ENCODE measurements at places on chromosomes 4 and X.

DNA sequence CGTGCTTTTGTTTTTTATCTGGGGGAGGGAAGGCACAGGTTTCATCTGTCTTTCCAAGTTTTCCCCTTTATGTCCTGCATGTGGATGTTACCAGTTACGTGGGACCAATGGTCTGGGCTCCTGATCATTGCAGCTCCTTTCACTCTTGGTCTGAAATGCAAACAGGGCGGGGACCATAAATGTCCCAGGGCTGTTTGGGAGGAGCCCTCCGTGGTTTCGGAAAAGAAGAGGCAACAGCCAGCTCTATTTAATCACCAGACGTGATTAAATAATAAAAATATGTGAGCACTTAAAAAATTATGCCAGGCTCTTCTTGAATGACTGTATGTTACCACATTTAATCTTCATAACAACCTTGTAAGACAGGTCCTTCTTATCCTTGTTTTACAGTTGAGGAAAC is 30.8 kb upstream of the C1GALT1C1 start:
- DNase-seq, result no peak

DNA sequence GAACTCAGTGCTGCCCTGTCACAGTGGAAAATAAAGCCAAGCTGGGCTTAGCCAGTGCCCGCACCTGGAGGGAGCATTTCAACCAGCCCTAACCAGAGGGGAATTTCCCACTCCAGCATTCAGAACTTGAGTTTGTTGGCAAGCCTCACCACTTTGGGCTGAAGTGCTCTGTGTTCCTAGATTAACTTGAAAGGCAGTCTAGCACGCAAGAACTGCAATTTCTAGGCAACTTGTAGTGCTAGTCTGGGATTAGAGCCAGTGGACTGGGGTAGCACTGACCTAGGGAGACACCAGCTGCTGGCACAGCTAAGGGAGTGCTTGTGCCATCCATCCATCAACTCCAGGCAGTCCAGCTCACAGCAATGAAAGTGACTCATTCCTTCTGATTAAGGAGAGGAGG is 1060.6 kb upstream of the GRID2 start:
- DNase-seq, result no peak

DNA sequence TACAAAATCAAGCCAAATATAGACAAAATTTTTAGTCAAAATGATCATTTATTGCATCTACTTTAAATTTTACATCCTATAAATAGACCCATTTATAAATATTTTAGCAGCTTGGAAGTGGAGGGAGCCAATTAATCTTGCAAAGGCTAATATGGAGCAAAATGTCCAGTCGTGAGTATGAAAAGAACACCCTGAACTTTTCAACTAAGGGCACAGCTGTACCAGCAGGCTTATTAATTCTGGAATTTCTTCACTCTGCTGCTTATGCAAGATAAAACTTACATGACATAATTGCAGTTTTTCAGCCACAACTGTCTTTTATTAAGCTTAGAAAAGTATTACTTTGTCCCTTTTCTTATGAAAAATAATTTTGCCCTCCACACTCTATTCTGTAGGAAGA is 22.9 kb upstream of the USP53 start:
- DNase-seq, result peak; percentile 37

DNA sequence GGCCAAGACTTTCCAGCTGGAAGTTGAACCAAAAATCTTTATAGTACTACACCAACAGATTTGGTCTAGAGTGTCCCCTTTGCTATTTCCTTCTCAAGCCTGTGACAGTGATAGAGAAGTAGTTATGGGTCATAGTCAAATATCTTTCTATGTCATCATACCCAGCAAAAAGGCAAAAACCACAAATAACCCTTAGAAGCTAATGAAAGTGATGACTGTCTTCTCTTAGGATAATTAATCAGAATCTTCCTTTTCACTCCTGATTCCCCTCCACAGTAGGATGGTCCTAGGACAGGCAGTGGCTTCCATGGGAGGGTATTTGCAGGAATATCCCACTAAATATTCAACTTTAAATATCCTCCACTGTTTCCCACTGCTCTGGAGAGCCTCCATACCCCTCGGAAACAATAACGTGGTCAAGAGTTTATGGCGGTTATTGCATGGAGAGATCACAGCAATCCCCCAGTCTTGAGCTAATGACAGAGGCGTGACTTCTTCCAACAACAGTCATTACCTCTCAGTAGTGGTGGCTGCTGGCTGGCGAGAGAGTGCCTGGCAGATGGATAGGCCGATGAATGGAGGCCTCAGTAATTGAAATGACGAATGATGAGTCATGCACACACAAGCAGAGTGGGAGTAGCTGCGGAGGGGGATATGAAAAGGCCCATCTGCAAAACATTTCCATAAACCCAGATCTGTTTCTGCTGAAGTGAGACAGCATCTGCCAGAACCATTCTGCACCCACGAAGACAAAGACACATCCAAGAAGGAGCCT is 154.9 kb downstream of the STK32B start:
- no peak for DNase-seq

DNA sequence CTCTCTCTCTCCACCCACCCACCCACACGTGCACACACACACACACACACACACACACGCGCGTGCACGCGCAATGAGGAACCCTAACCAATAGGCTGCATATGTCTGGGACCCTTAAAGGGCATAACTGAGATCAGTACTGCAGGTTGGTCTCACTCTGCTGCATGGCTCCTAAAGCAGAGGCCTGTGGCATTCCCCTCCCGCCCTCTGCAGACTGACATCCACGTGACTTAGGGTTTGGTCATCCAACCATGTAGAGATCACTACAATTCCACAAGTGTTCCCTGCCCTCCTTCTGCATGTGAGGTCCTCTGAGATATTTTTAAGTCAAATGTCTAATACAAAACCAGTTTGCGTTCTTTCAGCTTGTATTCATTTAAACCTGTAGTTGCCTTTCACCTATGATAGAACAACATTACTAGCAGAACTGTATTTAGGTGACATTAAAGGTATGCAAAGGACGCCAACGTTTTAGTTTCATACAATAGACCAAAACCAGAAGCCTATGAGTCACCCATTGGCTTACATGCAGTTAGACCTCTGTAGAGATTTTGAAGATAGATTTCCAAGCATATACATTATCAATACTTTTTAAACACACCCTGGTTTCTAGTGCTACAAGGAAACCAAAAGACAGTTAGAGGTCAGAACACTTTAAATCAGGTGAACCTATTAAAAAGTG is 10.1 kb downstream of the XAGE5 start:
- DNase-seq, result no peak

DNA sequence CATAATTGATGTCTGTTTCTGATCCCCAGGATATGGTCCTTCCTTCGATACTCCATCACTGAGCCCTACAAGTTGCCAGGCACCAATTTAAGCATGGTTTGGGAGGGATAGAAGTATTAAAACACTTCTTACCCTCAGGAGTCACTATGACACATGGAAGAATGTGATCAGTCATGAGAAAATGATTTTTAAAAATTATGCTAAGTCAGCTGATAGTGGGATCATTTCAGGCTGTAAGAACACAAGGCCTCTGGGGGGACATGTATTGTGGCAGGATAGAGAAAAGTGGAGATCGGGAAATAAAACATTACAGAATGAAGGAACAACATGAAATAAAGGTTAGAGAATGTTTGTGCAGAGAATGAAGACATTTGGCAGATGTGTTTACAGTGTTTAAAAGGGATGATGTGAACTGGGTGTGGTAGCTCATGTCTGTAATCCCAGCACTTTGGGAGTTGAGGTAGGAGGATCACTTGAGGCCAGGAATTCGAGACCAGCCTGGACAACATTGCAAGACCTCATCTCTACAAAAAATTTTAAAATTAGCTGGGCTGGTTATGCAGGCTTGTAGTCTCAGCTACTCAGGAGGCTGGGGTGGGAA is 64.0 kb downstream of the ELOVL6 start:
- no peak for DNase-seq

GRCh38 chr4:86026720-86027119 is 333.1 kb downstream of the MAPK10 start:
- DNase-seq, result no peak

- DNase-seq, result peak; percentile 67
Measured at GRCh38 chrX:46573331-46573891, at the start of gene CHST7. Gene CHST7 (plus strand): TSS chrX:46573765. CDS start chrX:46573932, 167 bp downstream.
